Stimulated activated CD8-positive, alpha-beta memory T cell treated with anti-CD3 and anti-CD28 coated beads, Interleukin-7, amount 100 ng/mL, for 1 hour (primary cell): ENCODE measurements at places on chromosomes 4 and X.

DNA sequence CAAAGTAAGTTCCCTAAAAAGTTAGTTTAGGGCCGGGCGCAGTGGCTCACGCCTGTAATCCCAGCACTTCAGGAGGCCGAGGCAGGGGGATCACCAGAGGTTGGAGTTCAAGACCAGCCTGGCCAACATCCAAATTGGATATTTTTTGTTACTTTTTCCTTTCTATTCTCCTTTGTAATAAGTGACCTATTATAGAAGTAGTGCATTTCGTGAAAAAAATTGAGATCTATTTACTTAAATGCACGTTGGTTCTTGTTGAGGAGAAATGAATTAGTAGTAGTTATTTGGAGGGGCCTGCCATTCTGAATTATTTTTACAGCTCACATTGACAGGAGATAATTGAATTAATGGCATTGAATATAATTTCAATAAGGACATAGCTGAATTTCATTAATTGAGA is 22.3 kb upstream of the NDUFC1 start:
- no peak for DNase-seq

DNA sequence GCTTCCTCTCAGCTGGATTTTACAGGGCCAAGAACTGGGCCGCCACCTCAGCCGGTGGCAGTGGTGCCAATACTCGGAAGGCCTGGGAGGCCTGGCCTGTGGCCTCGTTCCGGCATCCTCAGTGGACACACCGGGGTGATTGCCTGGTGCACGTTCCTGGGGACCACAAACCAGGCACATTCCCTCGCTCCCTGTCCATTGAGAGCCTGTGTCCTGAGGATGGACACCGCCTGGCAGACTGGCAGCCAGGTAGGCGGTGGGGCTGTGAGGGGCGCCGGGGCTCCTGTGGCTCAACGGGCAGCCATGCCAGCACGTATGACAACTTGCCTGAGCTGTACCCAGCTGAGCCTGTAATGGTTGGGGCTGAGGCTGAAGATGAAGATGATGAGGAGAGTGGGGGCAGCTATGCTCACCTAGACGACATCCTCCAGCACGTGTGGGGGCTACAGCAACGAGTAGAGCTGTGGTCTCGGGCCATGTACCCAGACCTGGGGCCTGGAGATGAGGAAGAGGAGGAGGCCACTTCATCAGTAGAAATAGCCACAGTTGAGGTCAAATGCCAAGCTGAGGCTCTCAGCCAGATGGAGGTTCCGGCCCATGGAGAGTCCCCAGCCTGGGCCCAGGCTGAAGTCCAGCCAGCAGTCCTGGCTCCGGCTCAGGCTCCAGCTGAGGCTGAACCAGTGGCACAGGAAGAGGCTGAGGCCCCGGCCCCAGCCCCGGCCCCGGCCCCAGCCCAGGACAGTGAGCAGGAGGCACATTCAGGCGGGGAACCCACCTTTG is 70.4 kb downstream of the STARD8 start:
- no peak for DNase-seq

DNA sequence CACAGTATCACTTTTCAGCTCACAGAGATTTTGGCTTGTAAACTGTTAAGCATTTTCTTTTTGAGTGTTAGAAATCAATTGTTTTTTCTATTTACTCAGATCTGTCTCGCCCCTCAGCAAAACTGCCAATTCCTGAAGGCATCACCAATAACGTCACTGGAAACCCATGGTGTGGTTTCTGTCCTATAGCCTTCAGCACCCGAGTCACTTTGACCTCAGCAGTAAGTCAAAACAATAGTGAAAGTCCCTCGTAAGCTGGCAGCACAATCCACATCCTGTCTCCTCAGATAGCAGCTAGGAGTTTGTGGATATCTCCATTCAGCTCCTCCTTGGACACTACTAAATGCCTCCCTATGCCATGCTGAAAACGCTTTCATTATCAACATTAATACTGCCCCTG is 1787.4 kb upstream of the ADGRL3 start:
- DNase-seq: no peak

DNA sequence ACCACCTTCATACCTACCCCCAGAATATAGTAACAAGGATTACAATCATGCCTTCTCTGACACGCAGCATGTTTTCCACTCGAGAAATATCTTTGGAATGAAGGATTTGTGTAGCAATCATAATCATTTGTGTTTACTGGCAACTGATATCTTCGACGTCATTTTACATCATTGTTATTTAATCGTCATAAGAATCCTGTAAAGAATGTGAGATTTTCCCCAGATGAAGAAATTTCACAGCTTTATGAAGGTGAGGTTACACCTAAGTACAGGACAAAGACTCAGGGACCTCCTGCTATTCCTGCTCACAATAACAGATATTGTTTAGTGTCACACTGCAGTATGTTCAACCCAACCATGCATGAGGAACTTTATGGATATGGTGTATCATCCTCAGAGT is 198.2 kb upstream of the LDB2 start:
- no peak for DNase-seq

DNA sequence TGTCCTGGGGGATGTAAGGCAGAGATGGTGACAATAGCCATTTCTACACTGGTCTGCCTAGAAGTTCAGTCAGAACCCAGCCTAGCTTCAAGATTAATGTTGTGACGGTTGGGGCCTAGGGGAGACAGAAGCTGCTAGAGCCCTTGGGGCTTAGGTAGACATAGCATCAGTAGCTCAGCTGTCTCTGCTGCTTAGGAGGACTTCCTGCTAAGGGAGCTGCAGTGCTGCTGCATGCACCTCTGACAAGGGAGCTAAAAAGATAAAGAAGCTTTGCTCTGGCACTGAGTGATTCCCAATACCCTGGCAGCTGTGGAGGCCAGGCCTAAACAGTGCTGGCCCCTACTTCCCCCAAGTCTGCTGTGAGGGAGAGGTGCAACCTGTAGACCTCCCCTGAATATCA is 116.0 kb downstream of the CT47B1 start:
- no peak for DNase-seq

DNA sequence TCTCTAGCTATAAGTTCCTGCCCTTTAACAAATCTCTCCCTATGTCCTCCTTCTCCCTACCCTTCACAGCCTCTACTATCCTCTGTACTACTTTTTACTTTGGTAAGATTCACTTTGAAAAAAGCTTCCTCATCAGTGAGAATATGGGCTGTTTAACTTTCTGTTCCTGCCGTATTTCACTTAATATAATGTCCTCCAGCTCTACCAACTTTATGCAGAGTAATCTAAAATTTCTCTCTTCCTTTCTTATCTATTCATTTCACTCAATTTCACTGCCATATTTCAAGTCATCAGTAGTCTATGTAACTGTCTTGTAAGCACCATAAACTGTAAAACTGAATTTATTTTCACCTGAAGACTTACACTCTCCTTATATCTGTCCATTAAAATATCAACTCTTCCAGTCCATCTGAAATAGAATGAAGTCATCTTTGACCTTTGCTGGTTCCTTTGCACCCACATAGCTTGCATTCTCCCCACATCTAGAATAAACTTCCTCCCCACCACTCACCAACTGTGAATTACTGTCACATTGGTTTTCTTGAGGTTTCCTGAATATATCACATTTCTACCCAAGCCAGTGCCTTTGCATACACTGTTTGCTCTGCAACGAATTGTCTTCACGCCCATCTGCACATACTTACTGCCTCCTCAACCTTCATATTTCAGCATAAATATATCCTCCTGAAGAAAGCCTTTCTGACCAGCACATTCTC is 54.6 kb downstream of the ARAP2 start:
- no peak for DNase-seq

GRCh38 chr4:17587094-17587822 is 10.3 kb downstream of the LAP3 start:
- DNase-seq: no peak

DNA sequence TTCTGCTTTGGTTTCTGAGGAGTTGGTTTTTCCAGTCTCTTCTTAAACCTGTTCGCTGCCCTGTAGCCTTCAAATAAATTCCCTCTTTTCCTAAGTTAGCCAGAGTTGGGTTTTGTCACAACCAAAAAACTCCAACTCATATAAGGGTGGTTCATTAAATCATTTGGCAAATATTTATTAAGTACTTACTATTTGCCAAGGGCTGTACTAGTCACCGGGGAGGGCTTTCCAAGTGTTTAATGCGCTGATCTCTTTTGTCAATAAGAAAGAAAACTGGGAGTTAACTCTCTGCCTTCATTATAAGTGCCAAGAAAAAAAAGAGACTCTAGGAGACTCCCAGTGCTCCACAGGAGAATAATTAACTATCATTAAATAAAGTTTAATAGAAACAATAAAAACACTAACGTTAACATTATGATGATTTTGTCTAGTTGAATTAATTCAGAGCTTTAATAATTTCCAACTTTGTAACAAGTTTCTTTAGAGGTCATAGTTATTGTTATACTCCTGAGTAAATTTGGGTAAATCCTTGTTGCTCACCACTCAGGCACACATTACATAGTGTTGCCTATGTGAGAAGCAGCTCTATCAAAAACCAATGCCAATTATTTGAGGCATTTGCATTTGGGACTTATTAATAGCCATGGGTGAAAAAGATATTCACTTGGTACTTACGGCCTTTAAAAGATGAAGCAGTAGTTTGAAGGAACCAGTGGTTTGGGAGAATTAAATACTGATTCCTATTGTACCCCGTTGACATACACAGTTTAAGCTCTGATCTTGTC is 122.5 kb upstream of the TEX13D start:
- no peak for DNase-seq

DNA sequence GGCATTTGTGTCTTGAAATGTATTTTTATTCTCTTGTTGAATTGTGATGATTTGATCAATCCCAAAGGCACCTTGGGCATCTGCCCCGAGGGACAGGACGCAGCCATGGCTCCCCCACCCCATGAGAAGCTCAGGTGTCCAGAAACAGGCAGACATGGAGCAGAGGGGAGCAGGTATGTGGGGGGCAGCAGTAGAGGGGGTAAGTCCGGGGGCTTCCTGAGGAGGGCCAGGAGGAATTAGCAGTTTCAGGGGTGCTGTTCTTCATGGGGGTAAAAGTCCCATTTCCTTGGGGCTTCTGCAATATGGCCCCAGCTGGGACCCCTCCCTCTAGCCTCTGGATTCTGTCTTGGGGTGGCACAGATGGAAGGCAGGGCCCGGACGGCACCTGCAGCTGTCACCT is 67.0 kb upstream of the HMX1 start:
- no peak for DNase-seq

GRCh38 chrX:23637187-23637586 is 30.1 kb upstream of the PRDX4 start:
- DNase-seq: no peak

DNA sequence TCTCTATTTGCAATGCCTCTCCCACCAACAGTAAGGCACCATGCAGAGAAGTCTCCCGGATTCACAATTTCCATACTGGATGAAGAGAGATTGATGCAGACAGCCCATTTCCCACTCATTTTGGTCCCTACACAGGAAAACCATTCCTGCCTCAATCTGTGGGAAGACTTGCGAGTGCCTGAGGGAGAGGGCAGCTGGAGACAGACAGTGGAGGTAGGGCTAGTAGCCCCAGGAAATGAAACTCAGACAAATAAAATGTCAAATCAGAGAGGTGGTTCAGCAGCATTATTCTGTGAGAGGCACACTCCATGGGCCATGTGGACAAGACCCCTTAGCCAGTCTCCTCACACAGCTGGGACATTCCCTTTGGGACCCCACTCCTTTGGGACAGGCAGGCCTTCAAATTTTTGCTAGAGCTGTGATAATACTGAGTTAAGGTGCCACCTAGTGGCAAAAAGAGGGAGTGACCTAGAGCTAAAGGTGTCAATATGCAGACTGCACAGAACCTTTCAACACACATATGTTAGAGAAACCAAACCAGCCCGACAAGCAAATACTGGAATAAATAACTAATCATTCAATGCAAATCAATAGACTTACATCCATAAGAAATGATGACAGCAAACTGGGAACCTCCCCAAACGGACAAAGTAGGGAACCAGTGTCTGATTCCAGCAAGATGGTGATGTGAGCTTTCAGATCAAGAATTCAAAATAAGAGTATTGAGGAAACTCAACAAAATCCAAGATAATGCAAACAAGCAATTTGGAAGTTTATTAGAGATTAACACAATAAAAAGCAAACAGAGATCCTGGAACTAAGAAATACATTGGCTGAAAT is 1865.3 kb upstream of the AGA start:
- DNase-seq: no peak

DNA sequence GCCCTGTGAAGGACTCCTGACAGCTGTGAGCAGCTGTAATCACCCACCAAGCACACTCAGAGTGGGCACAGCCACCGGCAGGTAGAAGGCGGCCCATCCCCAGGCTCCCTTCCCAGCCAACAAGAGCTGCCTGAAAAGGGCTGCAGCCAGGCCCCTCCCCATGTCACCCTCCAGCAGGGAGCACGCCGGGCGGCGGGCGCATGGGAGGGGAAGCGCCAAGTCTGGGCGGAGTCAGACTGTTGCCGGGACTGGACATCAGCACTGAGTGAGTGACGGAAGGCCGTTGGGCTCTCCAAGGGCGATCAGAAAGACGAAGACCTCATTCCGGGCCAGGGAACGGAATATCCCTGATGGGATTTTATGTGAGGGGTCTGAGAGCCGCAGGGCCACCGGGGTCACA is 82.1 kb downstream of the PPP2R2C start:
- DNase-seq: no peak

GRCh38 chr4:121049072-121049599 is 23.2 kb downstream of the NDNF start:
- no peak for DNase-seq

GRCh38 chr4:132334081-132334480 is 815.0 kb upstream of the PCDH10 start:
- DNase-seq: no peak

GRCh38 chr4:74283614-74284013 is 24.7 kb upstream of the EPGN start:
- DNase-seq: no peak

DNA sequence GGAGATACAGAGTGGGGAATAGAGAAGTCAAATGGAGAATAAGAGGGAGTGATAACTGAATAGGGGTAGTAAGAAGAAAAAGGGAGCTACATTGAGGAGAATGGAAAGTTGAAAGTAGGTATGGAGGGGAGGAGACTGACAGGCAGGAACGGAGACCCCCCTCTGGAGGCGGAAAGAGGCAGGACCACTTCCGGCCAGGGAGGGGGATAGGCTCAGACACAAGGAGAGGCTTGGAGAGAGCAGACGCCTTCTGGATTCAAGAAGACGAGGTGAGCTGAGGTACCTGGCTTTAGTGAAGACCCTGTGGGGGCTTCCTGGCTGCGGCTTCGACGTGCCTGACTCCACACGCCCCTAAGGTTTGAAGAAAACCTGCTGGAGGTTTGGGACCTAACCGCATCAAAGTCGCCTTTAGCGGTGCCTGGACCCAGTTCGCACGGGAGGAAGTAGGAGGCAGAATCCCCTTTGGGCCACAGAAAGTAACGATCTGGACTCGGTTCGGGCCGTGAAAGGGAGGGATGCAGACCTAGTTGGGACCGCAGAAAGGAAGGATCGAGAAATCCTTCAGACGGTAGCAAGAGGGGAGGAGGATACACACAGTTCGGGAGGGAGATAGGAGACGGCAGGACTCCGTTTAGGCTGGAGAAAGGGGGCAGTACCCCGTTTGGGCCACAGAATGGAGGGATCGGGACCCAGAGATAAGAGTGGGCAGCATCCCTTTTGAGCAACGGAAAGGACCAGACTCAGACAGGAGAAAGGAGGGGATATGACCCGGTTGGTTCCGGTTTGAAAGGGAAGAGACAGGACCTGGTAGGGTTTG is at the start of gene TRO:
TSS of gene TRO (plus strand) at position 215 of the 817 bp plus-strand sequence. CDS start 1,423 bp downstream, outside the sequence.
- no peak for DNase-seq

- no peak for DNase-seq
Measured at GRCh38 chr4:134905061-134905460, 703.5 kb upstream of the PABPC4L start.

- no peak for DNase-seq
Measured at GRCh38 chrX:118883994-118884393, 60.4 kb downstream of the ZCCHC12 start.
